ENCODE measurements at places on chromosomes 2 and 18. TPM values are rescaled to one million over a fixed set of nuclear protein-coding genes. Genes with fewer than 3 reads are reported as not detected.

GRCh38 chr2:77013457-77013856 lies 508.7 kb downstream of the LRRTM4 start:
- no peak overlapping the region for H3K27ac ChIP-seq
- no peak overlapping the region for H3K4me3 ChIP-seq
- no peaks in the 10 kb centered on the region for H3K27me3 ChIP-seq
- DNase-seq = no peak
- no peaks in the 10 kb centered on the region for H3K4me1 ChIP-seq
- H3K36me3 ChIP-seq = no peaks in the 10 kb centered on the region

GRCh38 chr18:24801001-24801400 lies 340.6 kb downstream of the HRH4 start:
- H3K4me1 ChIP-seq = no peaks in the 10 kb centered on the region
- no peak for DNase-seq
- H3K27me3 ChIP-seq = no peaks in the 10 kb centered on the region
- H3K4me3 ChIP-seq = no peak overlapping the region
- H3K36me3 ChIP-seq = no peaks in the 10 kb centered on the region
- no peak overlapping the region for H3K27ac ChIP-seq

GRCh38 chr2:60094450-60094929 lies 459.0 kb downstream of the BCL11A start:
- H3K4me1 ChIP-seq = no peaks in the 10 kb centered on the region
- H3K27ac ChIP-seq = no peak overlapping the region
- no peak for DNase-seq
- no peaks in the 10 kb centered on the region for H3K27me3 ChIP-seq
- no peak overlapping the region for H3K4me3 ChIP-seq

The CCDC141 gene
- 0.30 TPM for total RNA-seq

- H3K4me3 ChIP-seq = no peak overlapping the region
- peak overlapping the region; percentile 22 for H3K27ac ChIP-seq
- DNase-seq = no peak
- no peaks in the 10 kb centered on the region for H3K36me3 ChIP-seq
- peaks cover 30% of the 10 kb centered on the region for H3K4me1 ChIP-seq
These were observed 173.9 kb downstream of the HDAC4 start for GRCh38 chr2:239226677-239227581.

- no peaks in the 10 kb centered on the region for H3K4me1 ChIP-seq
- H3K4me3 ChIP-seq = no peak overlapping the region
- no peaks in the 10 kb centered on the region for H3K27me3 ChIP-seq
- no peak overlapping the region for H3K27ac ChIP-seq
- no peaks in the 10 kb centered on the region for H3K36me3 ChIP-seq
These were observed 301.9 kb upstream of the MYT1L start for GRCh38 chr2:2633017-2633416.

The AMMECR1L gene
- total RNA-seq = 19.1 TPM

The ZAP70 gene
- 0.91 TPM for total RNA-seq

- no peak overlapping the region for H3K4me3 ChIP-seq
- H3K4me1 ChIP-seq = peaks cover 5% of the 10 kb centered on the region
- no peaks in the 10 kb centered on the region for H3K36me3 ChIP-seq
- DNase-seq = peak; percentile 27
These were observed 121.1 kb downstream of the ACOXL start for GRCh38 chr2:110853516-110853915.

DNA sequence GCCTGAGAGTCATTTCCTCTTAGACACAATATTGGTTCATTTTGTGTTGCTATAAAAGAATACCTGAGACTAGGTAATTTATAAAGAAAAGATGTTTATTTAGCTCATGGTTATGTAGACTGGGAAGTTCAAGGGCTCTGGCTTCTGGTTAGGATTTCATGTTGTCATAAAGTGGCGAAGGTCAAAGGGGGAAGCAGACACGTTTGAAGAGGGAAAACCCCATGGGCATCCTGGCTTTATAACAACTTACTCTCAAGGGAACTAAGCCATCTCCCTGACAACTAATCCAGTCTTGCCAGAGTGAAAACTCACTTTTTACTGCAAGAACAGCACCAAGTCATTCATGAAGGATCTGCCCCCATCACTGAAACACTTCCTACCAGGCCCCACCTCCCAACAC lies 89.7 kb upstream of the RNF152 start:
- no peak overlapping the region for H3K4me3 ChIP-seq
- no peak for DNase-seq
- no peaks in the 10 kb centered on the region for H3K4me1 ChIP-seq
- H3K27me3 ChIP-seq = no peaks in the 10 kb centered on the region
- H3K27ac ChIP-seq = no peak overlapping the region
